ENCODE measurements at places on chromosomes 2 and 18.

- no peak for DNase-seq
These were observed 13.5 kb downstream of the ABCG8 start for GRCh38 chr2:43852196-43852730.

DNA sequence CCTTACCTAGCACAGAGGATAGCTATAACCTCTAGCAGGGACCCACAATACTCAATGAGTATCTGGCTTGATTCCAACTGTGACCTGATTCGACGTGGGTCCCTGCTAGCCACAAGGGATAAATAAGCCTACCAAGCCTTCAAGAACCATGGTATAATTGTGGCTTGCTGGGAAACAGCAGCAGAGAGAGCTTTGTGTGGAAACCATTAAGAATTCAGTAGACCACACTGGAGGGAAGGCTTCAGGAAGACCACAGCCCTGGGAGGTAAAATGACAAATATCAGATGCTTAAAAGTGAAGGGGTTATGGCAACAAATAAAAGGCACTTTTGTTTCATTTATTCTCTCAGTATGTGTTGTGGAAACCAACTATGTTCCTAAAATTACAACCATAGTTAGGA lies 82.6 kb upstream of the WIPF1 start:
- DNase-seq = no peak

DNA sequence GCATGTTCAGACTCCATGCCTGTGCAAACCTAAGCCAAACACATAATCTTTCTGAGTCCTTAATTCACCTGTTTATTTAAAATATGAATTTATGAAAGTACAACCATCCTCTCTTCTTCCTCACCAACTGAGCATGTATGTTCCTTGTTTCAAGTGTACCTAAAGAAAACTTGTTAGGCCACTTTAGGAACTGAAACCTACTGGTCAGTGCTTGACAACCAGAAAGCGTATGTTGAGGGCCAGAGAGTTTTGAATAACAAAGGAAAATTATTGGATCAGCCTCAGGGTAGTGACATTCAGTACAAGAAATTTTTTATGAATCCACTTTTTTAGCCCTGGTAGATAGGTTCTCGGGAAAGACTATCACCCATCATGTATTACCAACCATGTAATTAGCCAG lies 847.6 kb upstream of the CELF4 start:
- DNase-seq = no peak

GRCh38 chr2:217329023-217329431 lies 469.2 kb upstream of the TNP1 start:
- DNase-seq = peak; percentile 1

GRCh38 chr2:65663831-65664407 lies 231.5 kb upstream of the SPRED2 start:
- no peak for DNase-seq

DNA sequence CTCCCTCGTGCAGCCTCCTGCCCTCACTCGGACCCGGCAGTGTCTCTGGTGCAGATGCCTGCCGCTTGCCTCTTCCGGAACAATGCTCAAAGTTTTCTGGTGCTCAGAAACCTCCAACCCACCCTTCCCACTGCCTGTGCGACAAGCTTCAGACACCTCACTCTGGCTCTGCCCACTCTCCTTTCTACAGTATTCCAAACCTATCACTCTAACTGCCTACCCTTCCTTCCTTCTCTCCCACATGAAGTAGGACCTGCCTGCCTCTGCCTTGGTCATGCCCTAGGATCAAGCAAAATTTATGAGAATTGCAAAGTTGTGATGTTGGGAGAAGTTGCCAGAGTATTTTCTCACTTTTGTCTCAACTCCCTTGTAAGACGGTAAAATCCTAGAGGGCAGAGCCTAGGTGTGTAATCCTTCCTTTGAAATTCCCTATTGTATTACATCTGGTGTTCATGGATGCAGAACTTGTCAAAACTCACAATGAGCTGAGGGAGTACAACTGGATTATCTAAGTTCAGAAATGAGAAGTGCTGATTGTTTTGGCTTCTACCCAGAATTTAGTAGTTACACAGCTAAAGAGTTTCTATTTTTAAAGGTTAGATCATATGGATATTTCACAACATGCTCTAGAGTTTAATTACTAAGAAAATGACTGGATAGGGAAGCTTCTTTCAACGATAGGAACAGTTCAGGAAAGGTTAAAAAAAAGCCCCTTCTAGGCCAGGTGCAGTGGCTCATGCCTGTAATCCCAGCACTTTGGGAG lies 7.2 kb downstream of the NPC1 start:
- DNase-seq = no peak

DNA sequence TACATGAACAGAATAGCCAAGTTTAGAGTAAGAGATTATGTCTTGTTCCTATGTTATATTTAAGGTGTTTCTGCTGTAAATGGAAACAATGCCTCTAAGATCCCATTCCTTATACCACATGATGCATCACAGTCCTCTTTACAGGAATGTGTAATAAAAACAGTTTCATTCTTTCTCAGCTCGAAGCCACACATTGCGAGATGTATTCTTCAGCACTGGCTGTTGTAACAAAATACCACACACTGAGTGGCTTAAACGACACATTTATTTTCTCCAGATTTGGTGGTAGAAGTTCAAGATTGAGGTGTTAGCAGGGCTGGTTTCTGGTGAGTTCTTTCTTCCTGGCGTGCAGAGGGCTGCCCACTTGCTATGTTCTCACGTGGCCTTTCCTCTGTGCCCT lies 246.2 kb downstream of the SOCS6 start:
- no peak for DNase-seq

GRCh38 chr2:14896330-14897030 lies 264.0 kb downstream of the LRATD1 start:
- DNase-seq = no peak

- no peak for DNase-seq
These were observed 41.9 kb upstream of the PCBP1 start for GRCh38 chr2:70045405-70045804.

DNA sequence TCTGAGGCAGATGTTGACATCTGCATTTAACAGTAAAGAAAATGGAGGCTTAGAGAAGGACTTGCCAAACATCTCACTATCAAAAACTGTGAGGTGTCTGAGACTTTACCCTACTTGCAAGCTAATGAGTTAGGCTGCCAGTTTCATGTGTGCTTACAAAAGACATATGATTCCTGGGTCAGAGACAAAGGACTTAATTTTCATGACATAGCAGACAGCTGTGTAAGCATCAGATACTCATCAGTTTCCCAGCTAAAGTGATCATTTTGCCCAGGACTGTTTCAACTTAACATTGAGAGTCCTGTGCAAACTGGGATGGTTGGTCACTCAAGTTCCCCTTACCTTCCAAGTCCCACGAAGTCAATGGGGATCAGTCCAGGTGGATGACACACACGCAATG lies 18.9 kb upstream of the DAPL1 start:
- DNase-seq = no peak

GRCh38 chr2:75253526-75253925 lies 54.2 kb upstream of the TACR1 start:
- DNase-seq = no peak

GRCh38 chr18:66616523-66616983 lies 12.7 kb upstream of the CDH19 start:
- DNase-seq = no peak

DNA sequence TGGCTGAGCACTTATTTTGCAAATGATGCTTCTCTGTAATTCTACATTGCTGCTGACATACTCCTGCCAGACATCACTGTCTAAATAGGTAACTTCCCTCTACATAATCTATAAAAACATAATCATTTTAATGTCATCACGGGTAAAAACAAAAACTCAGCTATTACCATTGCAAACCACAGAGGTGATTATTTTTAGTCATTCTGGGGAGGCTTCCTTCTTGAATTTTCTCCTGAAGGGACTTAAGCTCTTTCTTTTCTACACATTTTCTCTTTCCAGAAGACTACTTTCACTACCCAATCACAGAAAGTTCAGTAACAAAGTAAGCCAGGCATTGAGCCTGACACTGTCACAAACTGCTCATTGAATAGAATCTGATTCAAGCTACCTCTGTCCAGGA lies 40.4 kb upstream of the NFU1 start:
- DNase-seq = no peak

DNA sequence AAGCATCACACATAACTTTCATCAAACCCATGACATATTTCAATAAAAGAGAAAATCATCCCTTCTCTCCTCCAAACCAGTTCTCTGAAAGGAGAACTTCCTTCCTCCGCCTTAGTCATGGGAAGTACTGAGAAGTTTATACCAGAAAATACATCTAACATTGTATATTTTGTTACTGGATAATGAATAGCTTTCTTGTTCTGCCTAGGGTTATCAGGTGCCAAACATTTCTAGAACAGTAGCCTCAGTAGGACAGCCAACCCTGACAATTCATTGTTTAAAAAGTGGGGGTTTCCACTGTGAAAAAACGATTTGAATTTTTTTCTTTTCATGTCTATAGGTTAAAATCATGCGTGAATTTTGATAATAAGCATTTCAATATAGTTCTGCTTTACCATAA lies 16.0 kb upstream of the DAW1 start:
- DNase-seq = no peak
